T-helper 1 cell (primary cell): ENCODE measurements at places on chromosomes 3 and 15.

- DNase-seq, result no peak
Observed at GRCh38 chr3:116483135-116483534, 37.8 kb upstream of the LSAMP start.

GRCh38 chr3:135918600-135918999 is 46.9 kb upstream of the PPP2R3A start:
- DNase-seq, result no peak

GRCh38 chr3:194198938-194199337 is 63.0 kb downstream of the HES1 start:
- no peak for DNase-seq

GRCh38 chr15:36501063-36501678 is 78.3 kb upstream of the CDIN1 start:
- no peak for DNase-seq

- DNase-seq, result no peak
Observed at GRCh38 chr3:32278714-32279113, 40.2 kb downstream of the CMTM8 start.

DNA sequence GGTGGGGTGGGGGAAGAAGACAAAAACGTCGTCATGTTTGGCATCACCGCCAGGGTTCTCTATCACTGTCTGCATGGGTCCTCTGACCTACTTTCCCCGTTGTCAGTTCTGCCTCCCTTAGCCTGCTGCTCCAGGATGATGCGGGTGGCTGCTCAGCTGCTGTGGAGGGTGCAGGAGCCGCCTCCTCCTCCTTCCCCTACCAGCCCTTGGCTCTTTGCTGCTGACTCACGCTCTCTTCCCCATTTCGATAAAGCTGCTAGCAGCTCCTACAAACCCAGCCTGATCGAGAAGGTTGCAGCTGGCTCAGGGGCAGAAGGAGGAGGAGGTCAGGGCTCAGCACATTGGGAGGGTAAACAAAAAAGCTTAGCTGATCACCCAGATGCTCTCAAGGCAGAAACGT is 49.5 kb upstream of the SEC13 start:
- DNase-seq, result no peak

GRCh38 chr15:58748040-58748851 is 1.3 kb downstream of the ADAM10 start:
- DNase-seq, result no peak

DNA sequence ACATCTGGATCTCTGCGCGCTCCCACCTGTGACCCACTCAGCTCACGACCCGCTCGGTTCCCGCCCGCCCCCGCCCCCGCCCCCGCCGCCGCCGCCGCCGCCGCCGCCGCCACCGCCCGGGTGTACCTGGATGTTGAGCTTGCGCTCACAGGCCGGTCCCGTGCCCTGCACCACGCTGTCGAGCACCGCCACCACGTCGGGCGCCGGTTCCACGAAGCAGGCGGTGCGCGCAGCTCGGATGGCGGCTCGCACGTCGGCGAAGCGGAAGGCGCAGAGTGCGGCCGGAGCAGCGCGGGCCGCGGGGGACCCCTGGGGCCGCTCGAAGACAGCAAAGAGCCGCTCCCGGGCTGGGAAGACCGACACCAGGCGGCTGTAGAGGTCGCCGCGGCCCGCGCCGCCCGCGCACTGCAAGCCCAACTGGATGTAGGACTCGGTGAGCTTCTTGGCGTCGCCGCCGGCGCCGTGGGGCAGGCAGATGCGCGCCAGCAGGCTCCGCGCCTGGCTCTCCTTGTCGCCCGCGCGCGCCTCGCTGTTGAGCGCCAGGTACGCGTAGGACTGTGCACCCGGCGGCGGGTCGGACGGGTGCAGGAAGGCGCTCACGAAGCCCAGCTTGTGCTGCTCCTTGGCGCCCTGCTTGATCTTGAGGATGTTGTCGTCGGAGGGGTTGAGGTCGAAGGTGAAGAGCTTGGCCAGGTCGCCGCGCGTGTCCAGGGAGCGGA is 1.1 kb downstream of the PLXND1 start:
- DNase-seq, result no peak

DNA sequence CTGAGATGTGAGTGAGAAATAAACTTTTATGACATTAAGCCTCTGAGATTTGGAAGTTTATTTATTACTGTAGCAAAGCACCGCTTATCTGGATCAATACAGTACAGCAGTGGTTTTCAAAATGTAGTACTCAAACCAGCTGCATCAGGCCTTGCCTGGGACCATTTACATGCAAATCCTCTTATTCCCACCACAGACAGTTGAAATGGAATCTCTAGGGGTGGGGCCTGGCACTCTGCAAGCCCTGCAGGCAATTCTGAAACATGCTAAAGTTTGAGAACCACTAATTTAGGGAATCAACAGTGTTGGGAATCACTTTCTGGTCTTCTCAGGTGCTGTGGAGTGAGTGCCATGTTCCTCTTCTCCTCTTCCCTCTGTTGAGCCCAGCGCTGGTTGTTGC is 77.8 kb upstream of the TAMM41 start:
- DNase-seq, result no peak

DNA sequence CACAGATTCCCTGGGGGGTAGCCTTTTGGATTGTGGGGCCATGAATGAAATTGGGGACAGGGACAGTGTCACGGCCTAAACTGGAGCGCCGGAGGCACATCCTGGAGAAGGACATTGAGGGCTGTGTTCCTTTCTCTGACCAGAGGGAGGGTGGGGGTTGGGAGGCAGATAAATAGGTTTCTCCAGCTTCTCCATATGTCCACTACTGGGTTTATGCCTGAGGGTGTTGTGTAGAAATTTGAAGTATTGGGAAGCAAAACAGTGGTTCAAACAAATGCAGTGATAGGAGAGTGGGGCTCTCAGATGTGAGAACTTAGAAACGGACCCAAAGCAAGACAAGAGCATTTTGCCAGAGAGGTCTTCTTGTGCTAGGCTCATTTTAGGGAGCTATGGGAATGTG is 34.3 kb downstream of the TRIM71 start:
- no peak for DNase-seq

DNA sequence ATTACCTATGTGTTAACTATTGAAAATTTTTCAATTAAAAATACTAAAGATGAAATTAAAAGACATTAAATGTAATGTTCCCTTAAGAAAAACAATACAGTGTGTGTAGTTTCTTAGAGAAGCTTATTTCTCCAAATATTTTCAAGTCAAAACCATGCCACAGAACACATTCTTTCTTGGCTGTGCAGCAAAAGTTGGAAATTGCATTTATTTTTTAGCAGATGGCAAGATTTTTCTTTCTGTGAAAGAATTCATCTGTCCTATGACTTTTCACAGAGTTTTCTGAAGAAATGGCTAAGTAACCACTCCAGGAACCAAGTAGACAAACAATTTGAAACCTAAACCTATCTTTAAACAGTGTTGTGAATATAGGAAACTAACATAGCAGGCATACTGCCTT is 47.2 kb downstream of the IMPG2 start:
- DNase-seq, result no peak

GRCh38 chr3:190497811-190498210 is 16.1 kb upstream of the IL1RAP start:
- no peak for DNase-seq

DNA sequence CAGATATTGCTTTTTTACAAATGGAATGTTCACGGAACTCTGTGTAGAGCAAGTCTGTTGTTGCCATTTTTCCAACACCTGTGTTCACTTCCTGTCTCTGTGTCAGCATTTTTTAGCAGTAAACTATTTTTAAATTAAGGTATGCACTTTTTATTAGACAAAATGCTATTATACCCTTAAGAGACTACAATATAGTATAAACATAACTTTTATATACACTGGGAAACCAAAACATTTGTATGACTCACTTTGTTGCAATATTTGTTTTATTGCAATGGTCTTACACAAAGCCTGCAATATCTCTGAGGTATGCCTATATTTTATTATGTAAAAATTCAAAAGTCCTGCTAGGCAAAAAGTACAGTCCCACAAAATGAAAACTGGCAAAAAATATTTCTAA is 39.8 kb upstream of the FGF7 start:
- DNase-seq, result no peak

DNA sequence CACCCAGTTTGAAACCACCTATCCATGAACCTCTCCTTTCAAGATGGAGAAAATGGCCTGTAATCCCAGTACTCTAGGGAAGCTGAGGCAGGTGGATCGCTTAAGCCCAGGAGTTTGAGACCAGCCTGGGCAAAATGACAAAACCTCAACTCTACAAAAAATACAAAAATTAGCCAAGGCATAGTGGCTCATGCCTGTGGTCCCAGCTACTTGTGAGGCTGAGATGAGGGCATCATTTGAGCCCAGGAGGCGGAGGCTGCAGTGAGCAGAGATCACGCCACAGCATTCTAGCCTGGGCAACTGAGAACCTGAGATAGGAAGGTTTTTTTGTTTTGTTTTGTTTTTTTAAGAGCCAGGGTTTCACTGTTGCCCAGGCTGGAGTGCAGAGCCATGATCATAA is 5.4 kb downstream of the TKT start:
- no peak for DNase-seq

GRCh38 chr3:99918715-99919114 is 101.1 kb downstream of the CMSS1 start:
- DNase-seq, result no peak

GRCh38 chr3:55735976-55736375 is 248.9 kb upstream of the WNT5A start:
- no peak for DNase-seq

DNA sequence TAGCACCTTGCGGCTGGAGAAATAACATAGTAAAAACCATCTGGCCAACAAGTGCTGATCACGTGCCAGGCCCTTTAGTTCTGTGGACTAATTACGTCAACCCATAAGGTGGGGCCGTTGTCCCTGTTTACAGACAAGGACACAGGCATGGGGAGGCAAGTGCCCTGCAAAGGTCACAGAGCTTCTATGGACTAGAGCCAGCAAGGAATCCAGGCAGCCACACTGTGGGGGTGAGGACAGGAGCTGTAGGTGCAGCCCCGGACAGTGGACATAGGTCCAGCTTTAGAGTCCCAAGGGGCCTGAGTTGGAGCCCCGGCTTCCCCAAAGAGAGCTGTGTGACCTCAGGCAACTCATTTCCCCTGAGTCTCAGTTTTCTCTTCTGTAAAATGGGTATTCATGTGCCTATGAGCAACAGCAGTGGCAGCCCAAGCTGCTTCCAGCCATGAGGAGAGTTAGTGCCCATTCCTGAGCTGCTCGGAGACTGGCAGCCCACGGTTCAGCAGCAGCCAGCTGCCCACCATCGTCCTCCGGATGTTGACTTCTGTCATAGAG is 13.9 kb downstream of the CHST13 start:
- DNase-seq, result no peak

- DNase-seq, result no peak
Observed at GRCh38 chr15:89140595-89140994, 52.3 kb downstream of the ABHD2 start.

DNA sequence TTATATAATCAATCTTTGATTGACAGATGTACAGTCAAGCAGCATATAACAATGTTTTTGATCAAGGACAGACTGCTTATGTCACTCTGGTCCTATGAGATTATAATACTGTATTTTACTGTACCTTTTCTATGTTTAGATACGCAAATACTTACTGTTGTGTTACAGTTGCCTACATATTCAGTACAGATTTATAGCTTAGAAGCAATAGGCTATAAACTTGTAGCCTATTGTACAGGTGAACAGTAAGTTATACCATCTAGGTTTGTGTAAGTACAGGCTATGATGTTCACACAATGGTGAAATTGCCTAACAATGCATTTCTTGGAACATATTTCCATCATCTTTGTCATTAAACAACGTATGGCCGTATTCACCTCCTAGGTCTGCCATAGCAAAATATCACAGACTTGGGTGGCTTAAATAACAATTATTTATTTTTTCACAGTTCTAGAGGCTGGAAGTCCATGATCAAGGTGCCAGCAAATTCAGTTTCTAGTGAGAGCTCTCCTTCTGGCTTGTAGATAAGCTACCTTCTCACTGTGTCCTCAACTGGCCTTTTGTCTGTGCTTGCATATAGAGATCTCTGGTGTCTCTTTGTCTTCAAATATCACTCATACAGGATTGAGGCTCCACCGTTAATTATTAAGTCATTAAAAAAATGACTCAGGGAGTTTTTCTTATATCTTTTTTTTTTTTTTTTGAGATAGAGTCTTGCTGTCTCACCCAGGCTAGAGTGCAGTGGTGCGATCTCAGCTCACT is 89.1 kb downstream of the EBLN2 start:
- DNase-seq, result no peak

GRCh38 chr3:168574455-168575158 is 478.9 kb upstream of the GOLIM4 start:
- DNase-seq, result no peak

DNA sequence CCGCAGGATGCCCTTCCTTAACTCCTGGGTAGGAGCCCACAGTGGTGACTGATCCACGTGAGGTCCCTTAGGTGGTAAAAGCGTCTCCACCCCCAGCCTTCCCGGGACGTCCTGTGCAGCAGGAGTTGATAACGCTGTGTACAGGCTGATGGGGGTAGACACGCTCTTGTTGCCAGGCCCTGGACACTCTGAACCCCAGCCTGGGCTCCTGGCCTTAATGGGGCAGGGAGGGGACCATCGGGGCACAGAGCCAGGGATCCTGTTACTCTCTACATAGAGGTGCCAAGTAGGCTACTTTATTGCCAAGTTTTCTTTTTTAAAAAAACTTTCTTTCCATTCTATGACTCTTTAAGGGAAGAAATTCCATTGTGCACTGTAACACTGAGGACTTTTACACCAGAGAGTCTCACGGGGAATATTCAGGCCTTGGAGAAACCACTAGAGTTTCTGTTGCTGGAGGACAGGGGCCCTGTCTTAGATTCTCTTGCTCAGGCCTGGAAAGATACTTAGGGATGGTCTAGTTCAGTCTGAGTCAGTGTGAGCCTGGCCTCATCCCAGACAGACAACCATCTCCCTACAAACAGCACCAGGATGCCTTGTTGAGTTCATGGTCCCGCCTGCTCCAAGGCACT is 104.3 kb upstream of the RNU6-1 start:
- DNase-seq, result no peak

GRCh38 chr3:73419179-73419803 is 205.4 kb downstream of the PDZRN3 start:
- no peak for DNase-seq

DNA sequence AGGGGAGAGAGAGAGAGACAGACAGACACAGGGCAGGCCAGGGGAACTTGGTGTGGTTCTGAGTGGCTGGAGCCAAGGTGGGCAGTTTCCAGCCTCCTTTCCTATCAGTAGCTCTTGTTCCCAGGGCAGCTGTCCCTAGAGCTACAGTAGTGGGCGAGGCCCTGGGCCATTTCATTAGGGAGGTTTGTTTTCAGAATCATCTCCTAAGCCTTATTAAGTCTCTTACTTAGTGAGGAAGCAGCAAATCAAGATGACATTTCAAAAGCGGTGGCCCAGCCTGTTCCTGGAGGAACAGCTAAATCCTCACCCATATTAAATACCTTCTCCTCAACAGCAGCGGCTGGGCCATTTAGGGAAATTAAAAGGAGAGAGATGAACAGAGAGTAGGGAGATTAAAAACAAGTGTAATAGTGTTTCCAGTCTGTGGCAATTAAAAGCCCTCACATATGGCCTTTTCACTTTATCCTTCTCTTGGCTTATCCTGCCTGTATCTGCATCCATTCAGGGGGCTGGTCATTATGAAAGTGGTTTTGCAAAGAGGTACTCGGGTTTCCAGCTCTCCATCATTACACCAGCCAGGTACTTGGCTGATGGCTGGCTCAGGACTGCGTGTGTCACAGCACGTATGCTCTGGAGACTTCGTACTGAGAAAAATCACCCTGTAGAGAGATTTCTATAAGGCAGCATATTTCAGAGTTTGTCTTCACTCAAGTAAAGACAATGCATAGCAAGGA is 91.9 kb upstream of the PRR23C start:
- DNase-seq, result no peak
